ENCODE measurements at places on chromosomes 12 and 14.

DNA sequence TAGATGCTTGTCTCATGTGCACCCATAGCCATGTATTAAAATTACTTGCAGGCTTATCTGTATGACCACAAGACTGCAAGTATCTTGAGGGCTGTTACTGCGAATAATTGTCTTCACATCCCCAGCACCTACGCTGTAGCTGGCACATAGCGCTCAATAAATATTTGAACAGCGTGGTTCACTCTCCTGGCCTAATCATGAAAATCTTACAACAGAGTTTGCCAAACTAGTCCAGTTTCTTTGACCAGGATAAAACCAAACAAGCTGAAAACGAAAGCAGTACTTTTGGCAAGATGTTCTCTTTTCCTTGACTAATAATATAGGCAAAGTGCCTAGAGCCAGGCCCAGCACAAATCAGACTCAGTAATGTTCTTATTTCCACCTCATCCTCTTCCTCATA, 106.7 kb downstream of the RPS29 start:
- DNase-seq, result no peak

- DNase-seq, result peak; percentile 12
These were observed 182.7 kb downstream of the KICS2 start for GRCh38 chr12:64039281-64039871.

GRCh38 chr14:97250931-97251330, 453.7 kb downstream of the VRK1 start:
- no peak for DNase-seq

- no peak for DNase-seq
These were observed 428.3 kb downstream of the TMTC2 start for GRCh38 chr12:83114966-83115365.

GRCh38 chr14:91010153-91010533, 50.3 kb downstream of the RPS6KA5 start:
- DNase-seq, result no peak

GRCh38 chr12:2387103-2387834, 334.5 kb downstream of the CACNA1C start:
- DNase-seq, result peak; percentile 17

DNA sequence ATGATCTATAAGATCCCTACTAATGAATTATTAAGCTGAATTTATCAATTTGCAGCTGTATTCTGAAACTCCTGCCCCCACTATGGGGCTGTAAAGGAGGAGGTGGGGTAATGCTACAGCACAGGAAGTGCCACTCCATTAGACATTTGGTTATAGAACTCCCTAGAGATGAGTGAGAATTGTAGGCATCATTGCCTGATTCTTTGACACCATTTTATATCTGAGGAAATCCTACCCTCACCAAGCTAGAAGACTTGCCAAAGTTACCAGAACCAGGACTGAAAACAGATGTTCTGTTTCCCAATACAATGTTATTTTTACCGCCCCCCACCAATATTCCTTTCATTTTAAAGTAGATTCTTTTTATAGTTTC, 182.4 kb downstream of the EGLN3 start:
- no peak for DNase-seq

DNA sequence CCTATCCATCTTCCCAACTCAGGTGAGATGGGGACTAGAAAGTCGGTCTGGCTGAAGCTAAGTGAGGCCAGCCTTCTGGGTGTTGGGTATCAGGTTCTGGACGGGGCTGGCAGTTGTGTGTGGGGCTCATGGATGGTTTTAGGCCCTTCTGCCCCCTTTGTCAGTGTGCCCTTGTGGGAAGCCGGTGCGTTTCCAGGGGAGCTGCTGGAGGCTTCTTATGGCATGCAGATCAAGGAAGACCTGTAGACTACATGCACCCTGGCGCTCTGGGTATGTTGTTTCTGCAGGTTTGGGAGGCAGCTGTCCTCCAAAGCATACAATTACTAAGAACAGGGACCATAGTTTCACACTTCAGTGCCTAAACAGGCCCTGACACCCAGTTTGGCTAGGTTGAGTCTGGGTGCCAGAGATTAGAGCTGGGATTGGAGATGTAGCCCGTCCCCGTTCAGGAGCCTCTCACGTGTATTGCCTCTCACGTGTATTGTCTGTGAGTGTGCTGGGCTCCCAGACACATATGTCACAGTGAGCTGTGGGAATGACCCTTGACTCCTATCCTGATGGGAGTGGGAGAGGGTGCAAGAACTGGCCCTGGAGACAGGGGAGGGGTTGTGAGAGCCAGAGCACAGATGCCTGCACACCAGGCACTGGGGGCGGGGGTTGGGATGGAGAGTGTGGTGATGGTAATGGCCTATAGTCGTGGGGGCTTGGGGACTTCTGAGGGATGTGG, 84.4 kb downstream of the SLC25A47 start:
- no peak for DNase-seq

- peak; percentile 98 for DNase-seq
These were observed 8.5 kb downstream of the RACGAP1 start for GRCh38 chr12:50016501-50017475.

GRCh38 chr12:47303207-47303606, 223.4 kb upstream of the AMIGO2 start:
- no peak for DNase-seq

DNA sequence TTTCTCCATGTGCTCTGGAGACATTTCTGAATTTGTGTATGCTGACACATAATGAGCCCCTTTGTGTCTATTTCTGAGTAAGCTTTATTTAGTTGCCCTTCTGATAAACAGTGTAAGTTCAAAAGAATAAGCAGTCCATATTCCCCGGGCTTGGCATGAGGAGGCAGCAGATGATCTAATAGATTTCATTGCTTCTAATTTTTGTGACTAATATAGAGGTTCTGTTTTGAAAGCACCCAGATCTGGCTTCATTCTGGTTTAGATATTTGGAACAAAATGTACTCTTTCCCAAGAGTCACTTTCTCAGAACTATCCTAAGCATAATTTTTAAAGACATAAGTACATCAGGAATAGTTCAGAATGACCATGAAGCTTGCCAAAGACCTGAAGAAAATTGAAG, 290.9 kb downstream of the BTG1 start:
- peak; percentile 26 for DNase-seq

GRCh38 chr12:120331390-120331789, 3.8 kb upstream of the PLA2G1B start:
- DNase-seq, result no peak

DNA sequence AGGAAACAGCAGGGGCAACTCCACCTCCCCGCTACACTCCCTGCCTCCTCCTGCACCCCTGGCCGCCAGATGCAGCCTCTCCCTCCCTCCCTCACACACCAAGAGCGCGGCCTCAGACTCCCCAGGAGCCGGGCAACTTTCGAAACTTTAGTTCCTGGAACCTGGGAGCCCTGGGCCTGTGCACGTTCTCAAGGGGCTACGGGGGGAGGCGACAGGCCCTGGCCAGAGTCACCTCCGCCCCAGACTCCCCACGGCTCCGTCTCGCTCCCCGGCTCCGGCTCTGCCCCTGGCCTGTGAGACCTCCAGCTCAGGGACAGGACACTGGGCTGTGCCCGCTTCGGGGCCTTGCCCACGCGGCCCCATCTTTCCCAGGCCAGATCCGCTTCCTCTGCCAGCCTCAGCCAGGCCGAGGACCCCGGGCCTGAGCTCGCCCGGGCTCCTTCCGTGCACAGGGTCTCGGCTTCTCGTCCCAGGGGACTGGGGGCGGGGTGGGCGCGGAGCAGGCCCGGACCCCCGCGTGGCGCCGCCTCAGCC, 5.5 kb downstream of the AMN start:
- DNase-seq, result peak; percentile 29

GRCh38 chr12:93130366-93131054, 201.4 kb upstream of the EEA1 start:
- peak; percentile 60 for DNase-seq

DNA sequence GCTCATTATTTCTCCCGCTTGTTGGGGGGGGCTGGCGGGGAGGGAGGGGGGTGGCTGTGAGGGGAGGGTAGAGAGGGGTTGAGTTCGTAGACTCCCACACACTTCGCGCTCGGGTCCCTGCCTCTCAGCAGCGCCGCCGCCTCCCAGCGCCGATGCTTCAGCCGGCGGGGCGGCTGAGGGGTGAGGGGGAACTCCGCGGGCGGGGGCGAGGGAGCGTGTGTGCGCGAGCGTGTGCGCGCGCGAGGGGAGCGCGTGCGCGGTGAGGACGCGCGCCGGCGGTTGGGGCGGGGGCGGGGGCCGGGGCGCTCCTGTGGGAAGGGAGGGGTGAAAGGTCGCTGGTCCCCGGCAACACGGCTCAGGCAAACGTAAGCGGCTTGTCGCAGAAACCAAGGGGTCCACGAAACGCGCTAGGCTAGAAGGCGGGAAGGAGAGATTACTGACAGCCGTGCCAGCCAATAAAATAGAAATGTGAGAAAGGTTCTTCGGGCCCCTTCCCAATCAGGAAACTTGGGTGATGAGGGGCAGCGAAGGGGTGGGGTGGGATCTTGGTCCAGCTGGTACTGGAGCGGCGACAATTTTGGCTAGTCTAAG, 343 bp upstream of the NOVA1 start:
- DNase-seq, result peak; percentile 48

- DNase-seq, result no peak
These were observed 106.9 kb upstream of the ETV6 start for GRCh38 chr12:11542599-11542998.

DNA sequence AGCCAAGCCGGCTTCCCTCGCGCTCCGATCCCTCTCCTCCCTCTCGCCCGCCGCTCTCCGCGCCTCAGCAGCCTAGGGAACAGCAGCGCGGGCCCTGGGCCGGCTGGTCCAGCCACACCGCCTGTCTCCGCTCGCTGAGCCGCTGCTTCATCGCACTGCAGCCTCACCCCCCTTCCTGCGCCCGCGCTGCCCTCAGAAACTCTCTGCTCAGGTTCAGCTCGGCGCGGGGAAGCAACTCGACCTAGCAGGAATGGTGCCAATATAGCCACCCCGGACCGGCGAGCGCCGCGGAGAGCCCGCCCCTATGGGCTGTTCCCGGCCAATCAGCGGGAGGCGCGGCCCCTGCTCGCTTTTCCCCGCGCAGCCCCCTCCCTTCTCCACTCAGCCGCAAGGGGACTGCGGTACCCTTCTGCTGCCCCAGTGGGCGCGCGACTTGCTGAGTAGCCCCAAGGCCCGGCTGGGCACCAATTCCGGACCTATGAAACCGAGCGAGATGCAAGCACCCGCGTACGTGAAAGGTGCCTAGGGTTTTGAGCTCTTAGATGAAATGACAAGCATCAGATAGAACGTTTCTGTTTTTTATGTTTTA, at the start of gene ADAMTS20:
TSS of gene ADAMTS20 (minus strand) at position 233 of the 589 bp plus-strand sequence. CDS start 282 bp downstream, outside the sequence.
- no peak for DNase-seq

DNA sequence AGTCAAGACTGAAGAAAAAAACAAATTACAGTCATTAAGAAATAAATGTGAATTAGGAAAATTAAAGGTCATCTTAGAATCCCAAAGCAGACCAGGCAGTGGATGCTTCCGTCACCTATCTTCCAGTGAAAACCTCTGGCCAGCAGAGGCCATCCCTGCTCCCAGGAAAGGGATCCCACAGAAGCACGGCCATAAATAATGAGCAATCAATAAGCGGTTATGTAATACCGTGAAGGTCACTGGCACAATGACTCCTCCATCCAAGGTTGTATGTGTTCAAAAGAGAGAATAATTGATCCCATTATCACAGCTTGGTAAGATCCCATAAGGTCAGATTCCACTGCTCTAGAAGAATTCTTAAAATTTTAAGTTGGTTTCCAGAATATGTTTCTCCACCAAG, 85.7 kb downstream of the PPP2R5E start:
- no peak for DNase-seq

DNA sequence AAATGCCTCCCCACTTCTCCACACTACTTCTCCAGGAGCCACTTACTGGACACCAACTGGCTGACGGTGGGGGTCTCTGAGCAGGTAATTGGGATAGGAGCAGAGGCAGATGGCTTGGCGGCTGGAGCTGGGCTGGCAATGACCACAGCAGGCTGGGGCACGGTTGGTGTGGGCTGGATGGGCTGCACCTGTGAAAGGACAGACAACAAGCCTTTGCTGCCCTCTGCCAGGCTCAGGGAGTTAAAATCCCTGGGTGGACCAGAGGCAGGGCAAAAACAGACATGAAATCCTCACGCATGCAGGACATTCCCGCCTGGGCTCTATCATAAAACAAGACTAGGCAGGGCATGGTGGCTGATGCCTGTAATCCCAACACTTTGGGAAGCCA, 19.3 kb upstream of the TFCP2 start:
- no peak for DNase-seq

DNA sequence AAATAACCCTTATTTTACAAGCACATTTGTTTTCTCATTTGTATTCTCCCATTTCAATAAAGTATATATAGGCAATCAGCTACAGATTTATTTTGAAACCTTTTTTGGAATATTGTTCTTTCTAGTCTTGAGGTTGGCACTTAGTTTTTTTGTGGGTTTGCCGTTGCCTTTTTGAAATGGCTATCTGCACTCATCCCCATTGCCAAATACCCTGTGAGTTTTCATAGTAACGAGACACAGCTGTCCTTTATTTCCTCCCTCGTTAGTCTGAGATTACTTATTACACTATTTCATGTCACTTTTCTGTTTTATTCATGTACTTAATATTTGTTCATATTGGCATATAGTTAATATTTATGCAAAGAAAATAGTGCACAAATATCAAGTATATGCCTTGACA, 1104.0 kb downstream of the SLC6A15 start:
- DNase-seq, result no peak

DNA sequence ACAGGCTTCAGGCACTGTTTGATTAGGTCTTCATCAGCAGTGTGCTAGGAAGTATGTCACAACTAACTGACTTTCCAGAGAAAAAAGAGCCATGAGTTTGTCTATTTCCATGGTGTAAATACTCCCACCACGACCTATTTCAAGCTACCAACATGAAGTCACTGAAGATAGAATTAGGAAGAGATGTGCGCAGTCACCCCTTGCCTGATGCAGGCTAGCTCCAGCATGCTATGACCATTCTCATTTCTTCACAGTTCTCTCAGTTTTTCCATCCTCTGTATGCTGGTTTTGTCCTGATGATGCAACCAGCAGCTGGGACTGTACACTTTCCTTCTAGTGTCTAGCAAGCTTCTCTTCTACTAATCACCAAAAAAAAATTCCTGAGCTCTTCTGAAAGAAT, 191.6 kb upstream of the NUDT4 start:
- peak; percentile 77 for DNase-seq

DNA sequence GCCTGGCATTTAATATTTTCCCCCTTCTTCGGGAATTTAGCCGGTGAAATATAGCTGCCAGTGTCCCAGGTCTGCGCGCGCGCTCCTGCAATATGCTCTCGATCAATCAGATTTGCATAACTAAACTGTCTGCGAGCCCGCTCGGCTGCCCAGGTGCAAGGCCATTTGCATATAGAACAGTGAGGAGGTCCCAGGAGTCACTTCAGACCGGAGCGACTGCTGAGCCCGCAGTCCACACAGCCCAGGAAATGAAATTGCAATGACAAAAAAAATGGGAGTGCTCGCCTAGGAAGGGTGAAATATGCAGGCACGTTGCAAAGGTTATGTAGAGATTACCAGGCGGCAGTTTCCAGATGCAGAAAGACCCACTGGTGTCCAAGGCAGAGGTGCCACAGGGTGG, 228.5 kb downstream of the VRK1 start:
- DNase-seq, result no peak

DNA sequence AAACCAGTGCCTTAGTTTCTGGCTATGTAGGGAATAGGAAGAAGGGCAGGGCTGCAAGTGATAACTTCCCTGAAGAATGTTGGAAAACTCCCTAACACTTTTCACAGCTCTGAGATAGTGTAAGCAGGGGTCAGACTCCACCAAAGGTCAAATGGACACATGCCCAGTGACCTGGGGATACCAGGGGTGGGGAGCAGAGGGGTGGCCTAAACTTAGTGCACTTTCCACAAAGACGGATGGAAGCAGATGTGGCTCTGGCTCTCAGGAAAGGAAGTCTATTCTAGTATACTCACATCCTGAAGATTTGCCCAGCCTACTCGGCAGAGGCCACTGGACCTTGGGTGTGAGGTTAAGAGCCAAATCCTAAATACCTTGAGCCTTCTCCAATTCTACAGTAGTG, 285.8 kb downstream of the NUAK1 start:
- no peak for DNase-seq

GRCh38 chr12:7302266-7302986, 1.4 kb upstream of the ACSM4 start:
- DNase-seq, result peak; percentile 20

All from suppressor macrophage treated with lipopolysaccharide for 1 hour (primary cell).